ENCODE measurements at places on chromosomes 4 and X.

DNA sequence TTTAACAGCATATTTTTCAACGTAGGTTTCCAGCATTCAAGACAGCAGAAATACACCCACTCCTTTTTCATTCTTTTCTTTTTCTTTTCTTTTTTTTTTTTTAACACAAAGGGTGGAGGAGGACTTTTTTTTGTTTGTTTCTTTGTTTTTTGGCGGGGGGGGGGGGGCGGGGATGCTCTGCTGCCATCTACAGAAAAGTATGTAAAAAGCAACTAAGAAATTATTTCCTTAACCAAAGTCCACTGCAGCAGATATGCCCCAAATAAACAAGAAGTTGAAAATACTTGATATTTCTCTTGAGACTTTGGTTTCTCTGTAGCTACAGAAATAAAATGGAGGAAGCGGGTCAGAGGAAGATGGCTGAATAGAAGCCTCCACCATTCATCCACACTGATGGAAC, 63.2 kb upstream of the PBDC1 start:
- DNase-seq = no peak

GRCh38 chr4:6231663-6232165, 31.4 kb upstream of the JAKMIP1 start:
- no peak for DNase-seq

GRCh38 chr4:139297001-139297410, 4.3 kb upstream of the NAA15 start:
- DNase-seq = no peak

DNA sequence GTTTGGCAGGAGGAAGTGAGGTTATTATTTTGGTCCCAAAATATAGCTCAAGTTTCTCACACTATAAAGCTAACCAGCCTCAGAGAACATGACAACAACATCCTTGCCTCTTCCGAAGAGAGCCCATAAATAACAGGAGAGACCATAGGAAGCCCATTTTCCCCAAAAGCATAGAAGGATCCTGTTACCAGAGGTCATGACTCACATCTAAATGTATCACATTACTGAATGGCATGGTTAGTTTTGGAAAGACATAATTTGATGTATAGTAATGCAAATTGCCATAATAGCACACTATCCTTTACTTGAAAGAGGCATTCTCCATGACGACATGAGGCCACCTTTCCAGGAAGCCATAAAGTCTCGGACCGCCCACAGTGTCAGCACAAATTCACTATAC, 238.8 kb upstream of the GRIA3 start:
- no peak for DNase-seq

GRCh38 chrX:11040996-11041395, 70.1 kb upstream of the HCCS start:
- no peak for DNase-seq

DNA sequence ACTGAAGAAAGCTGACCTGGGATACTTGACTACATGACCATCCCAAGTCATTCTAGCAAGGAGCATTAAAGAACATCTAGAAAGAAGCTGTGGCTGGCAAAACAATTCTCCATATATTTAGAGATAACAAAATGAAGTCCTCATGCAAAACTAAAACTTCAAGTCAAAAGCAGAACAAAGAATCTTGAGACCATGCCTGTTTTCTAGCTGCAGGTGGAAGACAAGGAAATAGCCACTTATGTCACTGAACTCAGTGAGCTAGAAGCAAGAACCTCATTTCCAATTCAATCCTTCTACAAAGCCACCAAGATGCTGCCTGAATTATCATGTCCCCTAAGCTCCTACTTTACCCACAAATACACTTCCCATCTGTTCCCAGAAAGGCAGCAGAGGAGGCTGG, 13.8 kb downstream of the USP46 start:
- no peak for DNase-seq

Data from lung microvascular endothelial cell (primary cell).